Cardiac muscle cell (in vitro differentiated cells and primary cell): ENCODE measurements at places on chromosomes 11 and 22.

- no peak for DNase-seq
Observed at GRCh38 chr11:68691402-68691784, 7.0 kb downstream of the GAL start.

DNA sequence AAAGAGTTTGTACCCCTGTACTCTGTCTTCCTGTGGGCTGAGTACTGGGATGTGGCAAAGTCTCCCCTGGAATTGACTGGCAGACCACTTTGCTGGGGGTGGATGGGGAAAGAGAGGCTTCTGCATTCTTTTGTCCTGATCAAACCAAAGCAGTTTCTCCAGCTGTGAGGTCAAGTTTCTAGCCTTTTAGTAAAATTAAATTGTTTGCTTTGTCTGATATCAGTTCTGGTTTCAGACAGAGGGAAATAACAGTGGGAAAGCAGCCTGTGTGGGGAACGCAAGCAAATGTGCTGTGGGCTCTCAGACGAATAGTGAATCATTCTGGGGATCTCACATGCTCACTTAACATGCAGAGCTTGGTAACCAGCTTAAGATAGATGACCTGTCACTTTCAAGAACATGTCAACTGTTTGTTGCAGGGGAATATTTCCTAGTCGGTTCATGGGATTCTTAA is 151.6 kb downstream of the FAT3 start:
- no peak for DNase-seq

DNA sequence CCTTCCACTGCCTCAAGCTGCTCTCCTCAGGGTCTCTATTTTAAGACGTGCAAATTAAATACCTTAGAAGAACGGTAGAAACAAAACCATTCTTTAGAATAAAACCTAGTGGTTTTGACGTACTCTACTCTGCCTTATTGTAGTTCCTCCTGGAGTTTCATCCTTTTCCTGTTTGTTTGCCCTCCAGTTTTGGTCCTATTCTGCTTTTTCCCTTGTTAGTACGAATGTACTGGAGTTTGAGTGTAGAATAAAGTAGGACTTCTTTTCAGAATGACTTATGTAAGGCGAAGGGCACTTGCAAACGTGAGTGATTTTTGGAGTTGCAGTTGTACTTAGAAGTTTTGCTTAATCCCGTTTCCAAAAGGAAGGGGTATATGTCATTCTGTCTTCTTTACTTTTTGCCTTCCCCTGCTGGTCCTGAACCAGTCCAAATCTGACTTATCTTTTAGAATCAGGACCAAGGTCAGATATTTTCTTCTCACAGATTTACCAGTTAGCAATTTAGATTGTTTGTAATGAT is 1.4 kb downstream of the SIK2 start:
- peak; percentile 25 for DNase-seq

DNA sequence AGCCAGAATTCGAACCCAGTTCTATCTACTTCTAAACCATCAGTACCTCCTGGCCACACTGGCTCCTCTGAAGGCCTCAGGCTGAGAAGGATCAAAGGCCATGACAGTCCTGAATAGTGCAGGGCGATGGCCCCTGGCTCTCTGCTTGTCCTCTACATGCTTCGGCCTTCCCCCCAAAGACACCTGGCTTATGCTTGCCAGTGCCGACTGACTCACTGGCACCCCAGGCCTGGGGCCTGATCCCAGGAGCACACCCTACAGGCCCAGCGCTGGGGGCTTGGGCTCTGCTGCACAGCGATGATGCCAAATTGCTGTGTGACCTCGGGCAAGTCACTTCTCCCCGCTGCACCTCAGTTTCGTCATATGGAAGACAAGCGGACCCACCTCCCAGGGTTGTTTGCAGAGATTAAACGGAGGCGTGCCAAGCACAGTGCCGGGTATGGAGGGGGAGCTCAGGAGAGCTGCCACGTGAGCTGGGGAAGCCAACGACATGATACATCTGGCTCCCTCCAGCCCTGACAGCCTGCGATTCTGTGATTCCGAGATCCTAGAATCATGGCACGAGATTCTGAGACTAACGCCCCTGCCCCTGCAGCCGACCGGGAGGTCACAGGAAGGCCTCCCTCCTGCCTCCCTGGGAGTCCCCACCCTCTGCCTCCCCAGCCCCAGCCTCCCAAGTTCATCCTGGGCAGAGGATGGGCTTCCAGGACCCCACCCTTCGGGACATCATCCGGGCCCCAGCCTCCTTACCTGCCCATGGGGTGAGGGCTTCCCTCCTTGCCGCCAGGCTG is 1.0 kb downstream of the SSTR3 start:
- no peak for DNase-seq

DNA sequence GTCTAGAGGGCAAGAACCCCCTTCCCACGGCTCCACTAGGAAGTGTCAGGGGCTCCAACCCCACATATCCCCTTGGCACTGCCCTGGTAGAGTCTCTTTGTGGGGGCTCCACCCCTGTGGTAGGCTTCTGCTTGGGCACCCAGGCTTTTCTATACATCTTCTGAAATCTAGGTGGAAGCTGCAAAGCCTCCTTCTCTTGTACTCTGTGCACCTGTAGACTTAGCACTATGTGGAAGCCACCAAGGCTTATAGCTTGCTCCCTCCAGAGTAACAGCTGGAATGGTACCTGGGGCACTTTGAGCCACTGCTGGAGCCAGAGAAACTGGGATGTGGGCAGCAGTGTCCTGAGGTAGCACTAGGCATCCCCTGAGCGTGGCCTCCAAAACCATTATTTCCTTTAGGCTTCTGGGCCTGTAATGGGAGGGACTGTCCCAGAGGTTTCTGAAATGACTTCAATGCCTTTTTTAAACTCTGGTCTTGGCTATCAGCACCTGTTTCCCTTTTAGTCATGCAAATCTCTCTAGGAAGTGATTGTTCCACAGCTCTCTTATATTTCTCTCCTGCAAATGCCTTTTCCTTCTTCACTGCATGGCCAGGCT is 68.4 kb downstream of the TRAF6 start:
- DNase-seq = no peak

GRCh38 chr11:12840871-12841660 is 166.8 kb downstream of the TEAD1 start:
- DNase-seq = no peak

GRCh38 chr11:11078344-11079086 is 220.7 kb upstream of the ZBED5 start:
- peak; percentile 23 for DNase-seq
